ENCODE measurements at places on chromosomes 3 and 15.

- no peak overlapping the region for H3K4me3 ChIP-seq
- no peak for DNase-seq
- H3K36me3 ChIP-seq = no peaks in the 10 kb centered on the region
- H3K27me3 ChIP-seq = peaks cover 42% of the 10 kb centered on the region
Observed at GRCh38 chr15:60102748-60103147, 98.6 kb downstream of the FOXB1 start.

DNA sequence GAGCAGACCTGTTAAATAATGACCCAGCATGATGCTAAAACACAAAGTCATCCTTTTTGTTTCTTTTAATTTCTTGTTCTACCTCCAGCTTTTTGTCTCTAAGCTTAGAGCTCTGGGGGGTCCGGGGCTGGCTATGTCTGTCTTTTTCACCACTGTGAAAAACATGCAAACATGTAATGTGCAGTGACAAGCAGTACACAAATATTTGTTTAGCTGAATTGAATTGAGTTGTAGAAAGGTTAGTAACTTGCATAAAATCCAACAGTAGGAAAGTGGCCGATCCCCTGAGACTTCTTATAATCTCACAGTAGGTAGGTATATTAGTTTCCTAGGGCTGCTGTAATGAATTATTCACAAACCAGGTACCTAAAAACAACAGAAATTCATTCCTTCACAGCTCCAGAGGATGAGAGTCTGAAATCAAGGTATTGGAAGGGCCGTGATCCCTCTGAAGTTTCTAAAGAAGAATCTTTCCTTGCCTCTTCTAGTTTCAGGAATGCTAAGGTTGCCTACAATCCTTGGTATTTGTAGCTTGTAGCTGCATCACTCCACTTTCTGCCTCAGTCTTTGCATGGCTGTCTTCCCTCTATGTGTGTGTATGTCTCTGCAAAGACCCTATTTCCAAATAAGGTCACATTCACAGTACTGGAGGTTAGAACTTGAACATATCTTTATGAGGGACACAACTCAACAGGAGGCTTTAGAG lies 32.7 kb downstream of the ARL14 start:
- peaks cover 1% of the 10 kb centered on the region for H3K27me3 ChIP-seq
- no peak overlapping the region for H3K4me3 ChIP-seq

- H3K4me1 ChIP-seq = peaks cover 8% of the 10 kb centered on the region
- no peaks in the 10 kb centered on the region for H3K36me3 ChIP-seq
- H3K27ac ChIP-seq = no peak within 1 kb of the TSS
Observed at GRCh38 chr3:122183521-122183892, at the start of gene CASR. Gene CASR (plus strand): TSS chr3:122183668. CDS start chr3:122254190, 70,522 bp downstream.

DNA sequence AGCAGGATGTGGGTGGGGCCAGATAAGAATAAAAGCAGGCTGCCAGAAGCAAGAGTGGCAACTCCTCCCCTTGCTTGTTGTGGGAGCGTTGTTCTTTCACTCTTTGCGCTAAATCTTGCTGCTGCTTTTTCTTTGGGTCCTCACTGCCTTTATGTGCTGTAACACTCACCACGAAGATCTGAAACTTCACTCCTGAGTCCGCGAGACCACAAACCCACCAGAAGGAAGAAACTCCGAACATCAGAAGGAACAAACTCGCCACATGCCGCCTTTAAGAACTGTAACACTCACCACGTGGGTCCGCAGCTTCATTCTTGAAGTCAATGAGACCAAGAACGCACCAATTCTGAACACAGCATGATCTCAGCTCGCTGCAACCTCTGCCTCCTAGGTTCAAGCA lies 72.9 kb downstream of the IL12A start:
- H3K4me3 ChIP-seq = no peak overlapping the region
- no peak overlapping the region for H3K27ac ChIP-seq
- H3K36me3 ChIP-seq = no peaks in the 10 kb centered on the region

DNA sequence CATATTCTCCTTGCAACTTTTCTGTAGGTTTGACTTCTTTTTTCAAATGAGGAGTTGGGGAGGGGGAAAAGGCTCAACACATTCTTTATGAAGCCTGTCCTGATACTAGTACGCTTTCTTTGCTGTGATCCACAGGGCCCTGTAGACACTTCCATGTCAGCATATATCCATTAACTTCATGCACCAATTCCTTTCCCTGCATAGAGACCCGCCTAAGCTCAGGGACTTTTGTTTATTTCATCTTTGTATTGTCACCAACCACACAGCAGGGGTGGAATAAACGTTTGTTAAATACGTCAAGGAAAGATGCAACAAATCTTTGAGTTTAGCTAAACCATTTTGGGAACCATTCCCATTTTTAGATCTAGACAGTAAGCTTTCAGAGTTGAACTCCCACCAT lies 43.0 kb upstream of the GK5 start:
- H3K4me3 ChIP-seq = no peak overlapping the region
- no peaks in the 10 kb centered on the region for H3K4me1 ChIP-seq
- DNase-seq = no peak

- H3K27me3 ChIP-seq = no peaks in the 10 kb centered on the region
- no peak for DNase-seq
- H3K4me1 ChIP-seq = peaks cover 27% of the 10 kb centered on the region
- H3K27ac ChIP-seq = no peak overlapping the region
- H3K36me3 ChIP-seq = no peaks in the 10 kb centered on the region
Observed at GRCh38 chr3:124384527-124384926, 345.7 kb upstream of the UMPS start.

DNA sequence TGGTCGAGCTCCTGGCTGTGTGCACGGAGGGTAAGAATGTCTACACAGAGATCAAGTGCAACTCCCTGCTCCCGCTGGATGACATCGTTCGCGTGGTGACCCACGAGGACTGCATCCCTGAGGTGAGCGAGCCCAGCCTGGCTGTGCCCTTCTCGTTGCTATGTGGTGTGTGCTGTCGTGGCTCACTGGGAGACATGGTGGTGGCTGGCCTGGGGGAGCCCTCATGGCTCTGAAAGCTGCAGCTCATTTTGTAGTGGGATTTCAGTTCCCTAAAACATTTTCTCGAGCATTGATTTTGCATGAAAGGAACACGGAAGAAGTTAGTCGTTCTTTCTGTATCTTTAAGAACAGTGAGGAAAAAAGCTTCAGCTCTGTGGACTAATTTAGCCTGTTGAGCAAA lies 200.5 kb downstream of the ITPR1 start:
- H3K27me3 ChIP-seq = no peaks in the 10 kb centered on the region
- H3K27ac ChIP-seq = no peak overlapping the region
- no peak for DNase-seq
- H3K4me1 ChIP-seq = no peaks in the 10 kb centered on the region
- no peak overlapping the region for H3K4me3 ChIP-seq

GRCh38 chr15:39512643-39513042 lies 68.2 kb upstream of the THBS1 start:
- no peak overlapping the region for H3K4me3 ChIP-seq
- DNase-seq = no peak
- peaks cover 3% of the 10 kb centered on the region for H3K27me3 ChIP-seq
- H3K27ac ChIP-seq = no peak overlapping the region
- peaks cover 1% of the 10 kb centered on the region for H3K4me1 ChIP-seq

GRCh38 chr15:40042791-40043320 lies 3.9 kb upstream of the SRP14 start:
- H3K4me1 ChIP-seq = peaks cover 50% of the 10 kb centered on the region
- no peak overlapping the region for H3K4me3 ChIP-seq
- no peaks in the 10 kb centered on the region for H3K27me3 ChIP-seq

DNA sequence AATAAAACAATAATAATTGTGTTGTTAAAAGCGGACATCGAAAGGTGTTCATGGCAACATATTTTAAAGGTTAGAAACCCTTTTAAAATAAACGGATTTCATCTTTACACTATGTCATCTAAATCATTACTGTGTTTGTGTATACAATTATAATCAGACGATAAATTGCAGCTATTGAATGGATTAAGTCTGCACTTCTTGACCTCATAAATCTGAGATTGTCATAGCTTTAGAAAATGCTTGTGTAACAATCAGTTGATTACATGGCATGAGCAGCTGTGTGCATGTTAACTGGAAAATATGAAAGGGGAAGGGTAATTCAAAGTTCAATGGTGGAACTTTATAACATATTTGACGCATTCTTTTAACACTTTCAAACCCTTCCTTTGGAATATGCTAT lies 152.4 kb upstream of the MDFIC2 start:
- no peak for DNase-seq
- no peaks in the 10 kb centered on the region for H3K4me1 ChIP-seq
- H3K27ac ChIP-seq = no peak overlapping the region
- H3K36me3 ChIP-seq = no peaks in the 10 kb centered on the region

DNA sequence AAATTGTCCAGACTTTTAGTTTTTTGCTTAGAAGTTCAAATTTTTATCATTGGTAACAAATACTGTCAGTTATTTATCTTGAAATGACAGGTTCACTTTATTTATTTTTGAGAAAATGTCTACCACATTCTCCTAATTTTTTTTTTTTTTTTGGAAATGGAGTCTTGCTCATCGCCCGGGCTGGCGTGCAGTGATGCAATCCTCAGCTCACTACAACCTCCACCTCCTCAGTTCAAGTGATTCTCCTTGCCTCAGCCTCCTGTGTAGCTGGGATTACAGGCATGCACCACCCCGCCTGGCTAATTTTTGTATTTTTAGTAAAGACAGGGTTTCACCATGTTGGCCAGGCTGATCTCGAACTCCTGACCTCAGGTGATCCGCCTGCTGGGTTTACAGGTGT lies 16.1 kb upstream of the EBLN2 start:
- no peak for DNase-seq
- H3K36me3 ChIP-seq = peaks cover 5% of the 10 kb centered on the region
- no peak overlapping the region for H3K4me3 ChIP-seq
- H3K4me1 ChIP-seq = peaks cover 29% of the 10 kb centered on the region
- H3K27ac ChIP-seq = no peak overlapping the region

Measured in mesothelial cell of epicardium (in vitro differentiated cells).